ENCODE measurements at places on chromosomes 4 and X. TPM values are rescaled to one million over a fixed set of nuclear protein-coding genes. Genes with fewer than 3 reads are reported as not detected.

DNA sequence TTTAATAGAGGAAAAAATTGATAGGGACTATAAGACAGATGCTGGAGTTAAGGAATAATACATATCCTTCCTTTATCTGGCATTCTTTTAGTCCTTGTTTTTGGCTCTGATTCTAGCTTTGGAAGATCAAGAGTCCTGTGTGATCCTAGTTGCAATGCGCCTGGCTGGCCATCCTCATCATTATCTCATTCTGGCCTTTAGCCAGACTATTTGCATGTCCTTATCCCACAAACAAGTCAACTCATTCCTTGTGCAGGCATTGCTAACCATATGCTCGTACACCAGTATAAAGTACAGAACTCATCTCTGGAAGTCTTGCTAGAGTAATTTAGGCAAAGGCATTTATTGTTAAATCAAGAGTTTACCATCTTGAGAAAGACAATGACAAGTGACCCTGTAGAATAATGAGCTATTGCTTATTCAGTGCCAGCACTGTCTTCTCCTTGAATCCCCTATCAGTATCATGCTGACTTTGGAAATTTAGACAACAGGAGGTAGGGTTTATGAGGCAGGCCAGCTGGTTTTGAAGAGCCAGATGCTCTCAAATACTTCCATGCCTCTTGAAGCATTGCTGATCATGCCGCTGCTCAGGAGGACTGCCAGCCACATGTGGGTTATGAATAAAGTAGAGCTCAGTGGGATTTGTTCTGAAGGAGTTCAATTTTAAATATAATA, 1730.3 kb upstream of the TENM3 start:
- no peaks in the 10 kb centered on the region for H3K4me1 ChIP-seq
- DNase-seq, result no peak
- no peaks in the 10 kb centered on the region for H3K27me3 ChIP-seq
- no peak overlapping the region for H3K27ac ChIP-seq
- no peaks in the 10 kb centered on the region for H3K36me3 ChIP-seq

GRCh38 chr4:7101692-7102515, 34.0 kb upstream of the GRPEL1 start:
- H3K27ac ChIP-seq, result no peak overlapping the region
- peaks cover 35% of the 10 kb centered on the region for H3K27me3 ChIP-seq
- peaks cover 16% of the 10 kb centered on the region for H3K4me1 ChIP-seq
- peak overlapping the region; percentile 96 for H3K4me3 ChIP-seq

GRCh38 chrX:55135171-55135570, 46.4 kb downstream of the PAGE2 start:
- peak; percentile 24 for DNase-seq
- H3K4me1 ChIP-seq, result no peaks in the 10 kb centered on the region
- no peaks in the 10 kb centered on the region for H3K36me3 ChIP-seq
- H3K27me3 ChIP-seq, result no peaks in the 10 kb centered on the region
- no peak overlapping the region for H3K27ac ChIP-seq

GRCh38 chr4:48692897-48693296, 87.2 kb downstream of the FRYL start:
- no peak overlapping the region for H3K27ac ChIP-seq
- no peaks in the 10 kb centered on the region for H3K36me3 ChIP-seq
- no peaks in the 10 kb centered on the region for H3K27me3 ChIP-seq

GRCh38 chrX:95346856-95347255, 1337.8 kb upstream of the DIAPH2 start:
- H3K4me1 ChIP-seq, result no peaks in the 10 kb centered on the region
- H3K4me3 ChIP-seq, result no peak overlapping the region
- no peaks in the 10 kb centered on the region for H3K36me3 ChIP-seq
- H3K27me3 ChIP-seq, result no peaks in the 10 kb centered on the region
- no peak overlapping the region for H3K27ac ChIP-seq

DNA sequence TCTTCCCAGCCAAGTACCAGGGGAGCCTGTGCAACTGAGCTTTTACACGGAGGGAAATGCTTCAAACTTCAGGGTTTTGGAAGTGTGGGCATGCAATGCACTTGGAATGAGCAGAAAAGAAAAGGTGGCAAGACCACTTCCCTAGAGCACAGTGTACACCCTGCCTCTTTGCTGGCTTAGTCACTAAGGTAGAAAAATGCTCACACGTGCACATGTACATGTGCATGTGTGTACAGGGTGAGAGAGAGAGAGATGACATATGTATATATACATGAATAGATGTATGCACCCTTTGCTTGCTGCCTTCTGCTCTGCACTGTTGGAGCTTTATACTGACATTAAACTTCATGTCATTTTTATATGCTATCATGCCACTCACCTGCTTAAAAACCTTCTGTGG, 7.9 kb upstream of the KLF3 start:
- H3K4me1 ChIP-seq, result no peaks in the 10 kb centered on the region
- H3K4me3 ChIP-seq, result no peak overlapping the region
- peaks cover 25% of the 10 kb centered on the region for H3K27me3 ChIP-seq
- peaks cover 8% of the 10 kb centered on the region for H3K36me3 ChIP-seq
- H3K27ac ChIP-seq, result no peak overlapping the region

- no peak overlapping the region for H3K4me3 ChIP-seq
- DNase-seq, result no peak
- peaks cover 1% of the 10 kb centered on the region for H3K27me3 ChIP-seq
- no peak overlapping the region for H3K27ac ChIP-seq
Measured at GRCh38 chr4:83546786-83547185, 10.9 kb downstream of the GPAT3 start.

DNA sequence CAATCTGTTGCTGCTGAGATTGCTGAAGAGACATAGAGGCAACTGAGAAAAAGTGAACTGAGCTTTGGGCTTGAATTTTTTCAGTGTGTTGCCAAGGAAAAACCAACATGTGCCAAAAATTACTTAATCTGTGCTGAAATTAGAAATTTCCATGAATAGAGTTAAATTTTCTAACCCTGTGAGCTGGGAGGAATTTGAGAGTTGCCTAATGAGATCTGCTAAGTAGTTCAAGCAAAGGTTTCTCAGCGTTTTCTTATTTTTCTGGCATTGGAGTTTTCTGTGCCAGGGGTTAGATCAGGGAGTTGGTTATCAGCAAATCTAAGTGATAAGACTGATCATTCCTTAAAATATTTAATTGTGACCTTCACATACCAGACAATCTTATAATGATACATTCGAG, 457.5 kb upstream of the GNPDA2 start:
- H3K4me3 ChIP-seq, result no peak overlapping the region
- H3K36me3 ChIP-seq, result no peaks in the 10 kb centered on the region
- DNase-seq, result no peak
- H3K27me3 ChIP-seq, result no peaks in the 10 kb centered on the region
- no peak overlapping the region for H3K27ac ChIP-seq
- H3K4me1 ChIP-seq, result no peaks in the 10 kb centered on the region

DNA sequence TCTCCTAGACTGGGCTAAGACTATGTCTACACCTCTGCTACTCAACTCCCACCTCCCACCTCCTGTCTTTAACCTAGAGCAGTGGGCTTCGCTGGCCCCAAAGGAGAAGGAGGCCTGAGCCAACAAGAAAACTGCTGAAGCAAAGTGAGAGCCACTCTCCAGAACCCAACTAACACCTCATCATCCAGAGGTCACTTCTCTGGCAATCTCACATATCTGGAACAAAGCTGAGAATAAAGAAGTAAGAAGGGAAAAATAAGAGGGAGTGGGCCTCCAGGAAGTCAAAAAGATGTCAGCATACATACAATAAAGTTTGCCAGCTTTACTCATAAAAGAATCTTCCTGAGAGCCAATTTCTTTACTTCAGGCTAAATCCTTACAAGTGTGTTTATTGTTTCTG, 18.6 kb upstream of the FGF16 start:
- no peak overlapping the region for H3K27ac ChIP-seq
- DNase-seq, result no peak
- peaks cover 31% of the 10 kb centered on the region for H3K4me1 ChIP-seq
- H3K36me3 ChIP-seq, result no peaks in the 10 kb centered on the region
- no peak overlapping the region for H3K4me3 ChIP-seq

GRCh38 chr4:168521721-168522120, 24.9 kb downstream of the PALLD start:
- no peak overlapping the region for H3K4me3 ChIP-seq
- 0 out of 2 replicates have a peak, but pooled peaks cover 5% of the 10 kb centered on the region for H3K36me3 ChIP-seq
- no peaks in the 10 kb centered on the region for H3K27me3 ChIP-seq
- H3K4me1 ChIP-seq, result peaks cover 49% of the 10 kb centered on the region

The SFRP2 gene
- total RNA-seq, result not detected

The NSG1 gene
- total RNA-seq, result not detected

The SERTM2 gene
- not detected for total RNA-seq
